ENCODE measurements at places on chromosomes 3 and 15.

- DNase-seq: no peak
These were observed 25.7 kb upstream of the GRAMD1C start for GRCh38 chr3:113812854-113813253.

GRCh38 chr15:89002281-89002761 is 85.9 kb upstream of the ABHD2 start:
- peak; percentile 22 for DNase-seq

DNA sequence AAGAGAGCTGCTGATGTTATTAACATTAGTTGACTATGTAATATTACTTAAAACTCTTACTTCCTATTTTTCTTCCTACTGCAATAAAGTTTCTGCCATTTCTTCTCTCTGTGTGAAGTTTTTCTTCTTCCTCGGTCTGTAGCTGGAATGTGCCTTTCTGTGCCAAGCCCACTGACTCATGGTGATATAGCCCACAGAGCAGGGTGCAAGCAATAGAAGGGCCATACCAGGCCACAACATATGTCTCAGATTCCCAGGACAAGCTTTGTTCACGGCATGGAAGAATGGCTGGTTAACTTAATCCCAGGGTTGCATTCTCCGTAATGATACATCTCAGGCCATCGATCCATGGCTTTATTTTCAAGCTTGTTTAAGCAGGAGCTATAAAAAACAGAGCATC is 815.3 kb downstream of the TUSC7 start:
- no peak for DNase-seq

- no peak for DNase-seq
These were observed 1454.9 kb downstream of the ZPLD1 start for GRCh38 chr3:103889675-103890074.

DNA sequence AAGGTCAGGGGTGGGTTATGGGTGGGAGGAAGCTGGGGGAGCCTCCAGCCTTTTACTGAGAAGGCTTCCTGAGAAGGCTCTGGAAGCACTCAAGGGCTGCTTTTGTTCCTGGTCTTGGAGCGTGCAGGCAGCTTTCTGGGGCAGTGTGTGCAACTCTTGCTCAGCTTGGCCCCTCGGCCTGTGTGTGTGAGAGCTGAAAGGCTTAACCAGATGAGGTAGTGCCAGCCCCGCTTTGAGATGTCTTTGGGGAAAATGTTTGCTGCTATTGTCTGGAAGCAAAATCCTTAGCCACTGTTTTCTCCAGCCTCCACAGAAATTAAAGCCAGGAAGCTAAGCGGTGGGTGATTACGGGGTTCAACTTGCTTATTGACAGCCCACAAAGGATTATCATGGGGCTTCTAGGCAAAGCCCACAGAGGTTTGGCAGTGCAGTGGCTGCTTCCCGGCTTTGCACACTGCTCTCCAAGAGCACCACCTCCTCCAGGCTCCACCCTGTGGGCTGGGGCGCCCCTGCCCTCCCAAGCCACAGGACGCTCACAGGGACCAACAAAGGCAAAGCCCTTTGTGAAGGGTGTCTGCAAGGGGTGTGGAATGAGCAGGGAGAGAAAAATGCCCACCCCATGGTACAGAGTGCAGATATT is 121.7 kb upstream of the TLE3 start:
- DNase-seq: no peak

- DNase-seq: no peak
These were observed 82.6 kb upstream of the ATP11B start for GRCh38 chr3:182710557-182711157.

DNA sequence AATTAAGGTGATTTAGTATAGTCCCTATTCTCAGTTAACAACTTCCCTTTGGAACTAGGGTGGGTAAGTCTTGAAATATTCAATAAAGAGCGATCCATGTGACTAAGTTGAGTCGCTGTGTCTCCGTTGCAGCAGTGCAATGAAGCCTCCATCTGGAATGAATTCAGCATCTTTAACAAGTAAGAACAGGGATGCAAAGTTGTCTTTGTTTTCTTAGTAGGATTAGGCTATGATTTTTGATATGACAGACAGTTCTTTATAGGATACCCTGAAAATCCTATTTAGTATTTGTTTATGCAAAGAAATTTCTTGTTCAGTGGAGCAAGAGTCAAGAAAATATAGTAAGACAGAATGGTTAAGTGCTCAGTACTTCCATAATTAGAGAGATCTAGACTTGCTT is 52.7 kb downstream of the RBMS3 start:
- no peak for DNase-seq

- no peak for DNase-seq
These were observed 114.5 kb downstream of the GMPS start for GRCh38 chr3:155984791-155985417.

- no peak for DNase-seq
These were observed 71.9 kb downstream of the ITPR1 start for GRCh38 chr3:4564928-4565586.

DNA sequence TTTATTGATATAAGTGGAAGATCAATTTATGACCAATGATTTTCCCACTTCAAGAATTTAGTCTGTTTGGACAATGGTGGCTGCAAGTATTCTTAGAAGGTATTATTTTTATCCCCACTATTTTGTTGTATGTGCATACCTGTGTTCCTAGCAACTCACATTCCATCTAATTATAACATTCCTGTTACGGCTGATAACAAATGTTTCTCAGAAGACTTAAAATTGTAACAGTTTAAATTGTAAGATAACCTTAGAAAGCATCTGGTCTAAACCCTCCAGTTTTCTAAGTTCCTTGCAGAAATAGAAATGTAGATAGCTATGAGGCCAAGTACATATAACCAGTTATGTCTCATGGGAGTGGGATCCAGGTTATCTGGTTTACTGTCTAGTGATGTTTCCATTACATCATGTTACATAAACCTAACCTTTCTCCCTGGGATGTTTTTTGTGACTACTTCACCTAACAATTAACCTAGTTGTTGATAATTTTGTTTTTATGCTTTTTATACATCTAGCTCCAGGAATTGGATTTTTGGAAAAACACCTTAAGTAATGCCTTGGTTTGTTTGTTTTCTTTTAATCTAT is 11.1 kb upstream of the MFN1 start:
- DNase-seq: no peak

- DNase-seq: peak; percentile 53
These were observed 41.8 kb downstream of the ITGB5 start for GRCh38 chr3:124845406-124845805.

All from ovary (tissue), 10 donors.